ENCODE measurements at places on chromosomes 3 and 15.

DNA sequence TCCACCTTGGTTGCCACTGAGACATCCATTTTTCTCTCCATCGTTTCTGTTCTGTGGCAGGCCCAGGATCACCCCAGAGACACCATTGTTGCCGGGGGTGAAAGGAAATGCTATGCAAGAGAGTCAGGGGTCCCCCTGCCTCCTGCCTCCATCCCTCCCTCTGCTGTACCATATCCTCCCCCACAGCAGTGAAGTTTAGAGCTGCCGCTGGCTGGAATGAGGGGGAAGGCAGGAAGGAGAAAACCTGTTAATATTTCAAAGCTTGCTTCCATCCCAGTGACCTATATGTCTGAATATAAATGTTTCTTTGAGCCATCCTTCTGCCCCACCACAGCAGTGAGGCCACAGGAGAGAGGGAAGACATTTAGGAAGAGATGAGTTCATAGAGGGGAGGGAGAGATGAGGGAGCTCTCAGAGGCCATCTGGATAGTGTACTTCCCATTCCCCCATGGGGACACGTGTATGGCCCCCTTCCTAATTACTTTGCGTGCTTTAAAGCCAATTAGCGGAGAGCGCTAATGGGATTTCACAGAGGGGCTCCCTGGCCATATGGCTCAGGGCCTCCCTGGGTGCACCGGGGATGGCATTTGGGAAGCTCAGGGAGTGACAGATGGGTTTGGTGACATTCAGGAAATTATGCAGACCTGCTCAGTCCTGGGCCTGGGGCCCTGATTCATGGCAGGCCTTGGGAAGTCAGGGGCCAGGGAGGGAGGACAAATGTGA, 40.4 kb upstream of the CHRNB4 start:
- no peak for DNase-seq

DNA sequence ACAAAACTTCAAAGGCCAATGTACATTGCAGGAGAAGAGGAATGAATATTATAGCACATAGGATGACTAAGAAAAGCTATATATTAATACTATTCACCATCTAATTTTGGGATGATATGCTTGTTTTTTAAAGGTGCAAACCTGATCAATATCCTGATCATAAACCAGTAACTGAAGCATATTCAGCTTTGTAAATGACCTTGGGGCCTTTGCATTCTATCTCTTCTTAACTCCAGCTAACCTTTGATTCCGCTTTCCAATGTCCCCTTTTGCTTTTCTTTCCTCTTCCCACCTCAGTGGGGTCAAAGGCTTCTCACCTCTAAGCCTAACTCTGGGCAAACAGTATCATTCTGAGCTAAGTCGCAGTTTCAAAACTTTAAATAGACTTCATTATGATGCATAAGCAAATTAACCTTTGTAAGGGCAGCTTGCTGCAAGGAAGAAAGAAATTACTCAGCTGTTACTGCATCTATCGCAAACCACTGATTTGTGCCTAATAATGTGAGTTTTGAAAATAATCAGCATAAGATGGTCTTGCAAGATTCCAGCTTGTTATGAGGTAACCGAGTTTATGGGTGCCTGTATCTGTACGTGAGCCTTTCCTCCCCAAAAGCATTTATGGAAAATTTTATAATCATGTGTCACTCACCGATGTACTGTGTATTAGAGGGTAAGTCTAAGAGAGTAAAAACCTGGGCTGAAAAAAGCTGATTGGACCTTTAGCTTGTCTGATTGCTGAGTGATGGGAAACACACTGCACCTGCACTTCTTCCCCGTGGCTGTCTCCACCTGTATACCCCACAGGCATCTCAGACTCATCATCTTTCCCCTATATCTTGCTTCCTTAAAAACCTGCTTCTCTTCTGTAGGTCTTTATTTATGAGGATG, 116.8 kb downstream of the TPRG1 start:
- no peak for DNase-seq

DNA sequence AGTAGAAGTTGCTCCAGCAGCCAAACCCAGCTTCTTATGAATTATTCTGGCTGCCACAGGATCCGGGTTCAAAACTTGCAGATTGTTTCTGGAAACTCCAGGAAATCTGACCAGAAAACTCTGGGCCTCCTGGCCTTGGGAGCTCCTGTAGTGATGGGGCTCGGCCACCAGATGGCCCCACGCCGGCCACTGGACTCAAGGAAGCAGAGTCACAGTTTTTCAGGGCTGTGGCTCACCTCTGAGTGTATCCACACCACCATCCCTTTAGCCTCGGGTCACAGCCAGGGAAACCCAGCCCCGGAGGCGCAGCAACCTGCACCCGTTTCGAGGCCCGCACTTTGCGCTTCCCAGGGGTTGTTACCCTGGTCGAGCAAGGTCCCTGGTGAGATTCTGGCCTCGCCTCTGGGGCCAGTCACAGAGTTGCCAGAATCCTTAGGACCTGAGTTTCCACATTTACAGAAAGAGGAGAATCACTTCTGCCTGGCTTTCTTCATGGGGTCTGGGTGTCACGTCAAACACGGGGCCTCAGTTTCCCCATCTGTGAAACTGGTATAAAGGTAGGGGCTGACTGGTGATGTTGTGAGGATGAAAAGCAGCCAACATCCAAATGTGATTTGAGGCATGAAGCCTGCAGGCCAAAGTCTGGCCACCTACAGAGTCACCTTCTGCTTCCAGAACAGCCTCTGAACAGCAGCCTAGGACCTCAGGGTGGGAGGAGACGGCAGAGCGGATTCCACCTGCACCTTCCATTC, 53.5 kb upstream of the LCTL start:
- DNase-seq = peak; percentile 23

DNA sequence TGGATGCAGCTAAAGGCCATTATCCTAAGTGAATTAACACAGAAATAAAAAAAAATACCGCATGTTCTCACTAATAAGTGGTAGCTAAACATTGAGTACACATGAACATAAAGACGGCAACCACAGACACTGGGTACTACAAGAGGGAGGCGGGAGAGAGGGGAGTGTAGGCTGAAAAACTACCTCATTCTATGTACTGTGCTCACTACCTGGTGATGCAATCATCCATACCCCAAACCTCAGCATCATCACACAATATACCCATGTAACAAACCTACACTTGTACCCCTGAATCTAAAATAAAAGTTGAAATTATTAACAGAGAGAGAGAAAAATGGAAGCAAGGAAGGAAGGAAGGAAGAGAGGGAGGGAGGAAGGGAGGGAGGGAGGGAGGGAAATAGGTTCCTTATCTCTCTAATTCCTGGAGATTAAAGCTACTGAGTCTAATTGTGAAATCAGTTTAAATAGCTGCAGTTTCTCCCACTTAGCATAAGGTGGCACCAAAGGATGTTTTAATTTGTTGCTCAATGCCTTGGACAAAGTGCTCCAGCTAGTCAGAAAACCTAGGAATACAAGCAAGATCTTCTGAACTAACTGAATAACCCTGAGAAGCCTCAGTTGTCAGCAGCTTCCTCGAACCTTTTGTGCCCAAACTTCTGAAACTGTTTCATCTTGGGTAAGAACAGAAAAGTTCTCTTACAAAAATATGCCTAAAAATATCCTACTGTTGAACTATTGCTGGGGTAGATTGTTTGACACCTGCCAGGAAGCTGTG, 79.4 kb upstream of the ATP11B start:
- DNase-seq = peak; percentile 54

DNA sequence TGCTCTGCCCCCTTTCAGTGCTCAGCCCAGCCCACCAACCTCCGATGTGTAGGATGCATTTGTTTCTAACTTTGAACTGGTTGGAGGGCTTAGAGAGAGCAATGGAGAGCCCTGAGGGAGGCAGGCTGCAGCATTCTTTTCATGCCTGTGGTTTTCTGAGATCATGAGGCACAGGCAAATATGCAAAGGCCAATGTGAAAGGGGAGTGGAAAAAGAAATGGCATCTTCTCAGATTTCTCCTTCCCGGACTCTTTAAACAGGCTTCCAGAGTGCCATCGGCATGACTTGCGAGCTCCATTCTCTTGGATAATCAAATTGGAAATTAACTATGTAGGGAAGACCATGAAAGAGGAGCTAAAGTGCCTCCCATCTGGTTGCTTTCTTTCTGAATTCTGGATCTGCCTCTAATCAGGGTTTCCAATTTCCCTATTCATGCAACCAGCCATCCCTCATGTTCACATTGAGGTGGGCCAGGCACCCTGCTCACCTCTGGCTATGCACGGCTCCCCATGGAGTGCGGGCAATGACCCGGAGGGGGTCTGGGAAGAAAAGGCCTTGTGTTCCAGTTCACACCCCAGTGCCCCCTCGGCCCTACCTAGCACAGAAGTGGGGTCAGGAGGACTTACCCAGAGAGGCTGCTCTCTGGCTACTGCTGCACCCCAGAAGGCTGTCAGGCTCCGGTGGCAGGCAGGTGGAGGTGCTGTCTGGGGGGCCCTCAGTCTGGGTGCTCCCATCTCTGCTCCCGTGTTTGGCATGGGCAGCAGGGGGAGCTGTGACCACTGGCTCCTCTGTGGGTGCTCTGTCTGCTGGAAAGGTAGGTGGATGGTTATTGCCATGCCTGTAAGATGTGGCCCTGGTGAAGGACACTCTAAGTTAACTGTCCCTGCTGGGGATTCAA, 16.1 kb downstream of the AMOTL2 start:
- peak; percentile 11 for DNase-seq

DNA sequence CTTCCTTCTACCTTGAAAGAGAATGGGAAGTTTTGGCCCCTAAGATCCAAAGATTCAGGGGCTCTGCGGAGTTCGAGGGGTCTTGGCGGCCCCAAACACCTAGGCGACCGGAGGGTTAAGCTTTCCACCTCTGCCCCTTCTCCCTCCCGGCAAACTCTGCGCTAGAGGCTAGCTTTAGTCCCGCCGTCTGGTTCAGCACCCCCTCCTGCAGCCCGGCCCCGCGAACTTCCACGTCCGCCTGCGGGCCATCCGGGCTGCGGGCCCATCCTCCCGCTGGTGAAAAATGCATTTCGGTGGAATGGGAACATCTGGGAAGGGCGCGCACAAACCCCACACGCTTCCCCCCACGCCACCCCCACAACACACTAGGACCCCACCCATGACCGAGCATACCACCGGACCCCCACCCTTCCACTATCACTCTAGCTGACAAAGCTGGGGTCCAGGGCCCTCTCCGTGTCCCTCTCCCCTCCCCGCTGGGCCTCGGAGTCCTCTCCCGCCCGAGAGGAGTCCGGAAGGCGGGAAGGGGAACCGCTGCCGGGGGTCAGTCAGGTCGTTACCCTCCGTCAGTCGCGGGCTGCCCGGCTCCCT, 1.0 kb downstream of the SHOX2 start:
- no peak for DNase-seq

DNA sequence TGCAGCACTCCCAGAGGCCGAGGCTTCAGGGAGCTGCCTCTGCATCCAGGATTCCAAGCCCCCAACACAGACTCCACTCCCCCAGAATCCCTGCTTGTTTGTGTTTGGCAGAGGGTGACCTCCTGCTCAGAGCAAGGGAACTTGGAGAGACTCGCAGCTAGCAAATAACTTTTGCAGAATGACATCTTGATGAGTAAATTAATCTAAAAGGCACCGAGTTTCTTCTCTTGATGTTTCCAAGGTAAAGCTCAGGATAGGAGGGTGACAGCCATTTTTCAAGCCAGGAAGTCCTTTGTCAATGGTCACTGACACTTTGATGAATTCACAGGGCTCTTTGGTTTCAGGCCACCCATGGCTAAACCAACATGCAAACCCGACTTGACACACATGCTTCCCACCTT, 523.0 kb downstream of the NTRK3 start:
- DNase-seq = no peak

GRCh38 chr3:98780343-98780742, 17.2 kb downstream of the ST3GAL6 start:
- DNase-seq = no peak

GRCh38 chr15:66901336-66902100, 163.9 kb upstream of the SMAD3 start:
- DNase-seq = no peak

DNA sequence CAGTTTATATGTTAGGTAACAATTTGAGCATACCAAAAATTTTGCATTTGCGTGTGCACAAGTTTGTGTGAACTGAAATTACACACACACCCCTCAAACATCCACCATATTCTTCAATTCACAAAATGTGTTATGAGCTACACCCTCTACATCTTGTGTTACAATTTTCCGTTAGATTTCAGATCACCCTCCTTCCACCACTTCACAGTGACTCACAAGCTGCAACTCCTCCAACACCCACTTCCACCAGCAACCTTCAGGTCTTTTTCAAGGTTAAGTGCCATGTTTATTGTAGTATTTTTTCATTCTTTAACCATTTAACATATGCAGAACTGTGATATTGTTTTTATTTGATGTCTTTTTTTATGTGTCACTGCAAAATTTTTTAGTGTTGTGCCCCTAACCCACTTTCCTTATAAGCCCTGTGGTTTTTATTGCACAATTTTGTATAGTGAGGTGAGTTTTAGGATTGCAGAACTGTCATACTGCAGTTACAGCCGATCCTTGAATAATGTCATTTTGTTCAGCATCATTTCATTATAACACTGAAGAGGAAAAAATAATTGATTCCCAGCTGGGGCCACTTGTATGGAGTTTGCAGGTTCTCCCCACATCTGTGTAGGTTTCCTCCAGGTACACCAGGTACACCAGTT, 148.9 kb downstream of the PLCL2 start:
- DNase-seq = no peak

Measured in CD4-positive, alpha-beta T cell treated with Interleukin-21 for 1 hour (primary cell).